Activated naive CD4-positive, alpha-beta T cell (primary cell): ENCODE measurements at places on chromosomes 11 and 22.
A peak's percentile ranks its signal among the peaks of the same experiment; 100 is the strongest.

- DNase-seq: no peak
Measured at GRCh38 chr11:86176165-86176884, 68.2 kb upstream of the EED start.

- DNase-seq: peak; percentile 37
Measured at GRCh38 chr11:36265793-36266628, 23.2 kb downstream of the COMMD9 start.

- no peak for DNase-seq
Measured at GRCh38 chr11:78961247-78961646, 386.6 kb upstream of the NARS2 start.

- DNase-seq: no peak
Measured at GRCh38 chr11:100808904-100809491, 121.9 kb downstream of the ARHGAP42 start.

- DNase-seq: no peak
Measured at GRCh38 chr11:73466643-73467042, 90.4 kb downstream of the RELT start.

GRCh38 chr11:132607575-132607974 lies 924.7 kb downstream of the OPCML start:
- DNase-seq: no peak

GRCh38 chr11:21122523-21122922 lies 453.1 kb downstream of the NELL1 start:
- DNase-seq: no peak

- no peak for DNase-seq
Measured at GRCh38 chr22:33561149-33561807, 359.0 kb downstream of the LARGE1 start.

DNA sequence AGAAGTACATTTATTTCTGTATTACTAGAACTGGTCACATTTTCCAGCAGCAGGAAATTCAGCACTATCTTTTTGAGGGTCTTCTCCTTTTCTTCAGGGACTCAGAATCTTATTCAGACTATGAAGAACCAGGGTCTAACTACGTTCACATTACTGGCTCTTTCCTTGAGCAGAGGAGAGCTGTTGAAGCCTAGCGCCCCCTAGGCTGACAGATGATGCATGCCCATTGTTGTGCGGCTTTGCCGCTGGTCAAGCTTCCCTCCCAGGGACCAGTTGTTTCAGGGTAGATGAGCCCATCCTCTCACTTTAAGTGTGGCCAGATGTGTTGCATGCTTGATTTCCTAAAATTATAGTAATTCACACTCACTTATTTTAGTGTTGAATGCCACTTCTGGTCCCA lies 168.2 kb upstream of the PDGFD start:
- DNase-seq: no peak

- DNase-seq: no peak
Measured at GRCh38 chr11:85094795-85095194, 532.3 kb downstream of the DLG2 start.

GRCh38 chr11:61567286-61568061 lies 13.4 kb downstream of the SYT7 start:
- DNase-seq: peak; percentile 36

DNA sequence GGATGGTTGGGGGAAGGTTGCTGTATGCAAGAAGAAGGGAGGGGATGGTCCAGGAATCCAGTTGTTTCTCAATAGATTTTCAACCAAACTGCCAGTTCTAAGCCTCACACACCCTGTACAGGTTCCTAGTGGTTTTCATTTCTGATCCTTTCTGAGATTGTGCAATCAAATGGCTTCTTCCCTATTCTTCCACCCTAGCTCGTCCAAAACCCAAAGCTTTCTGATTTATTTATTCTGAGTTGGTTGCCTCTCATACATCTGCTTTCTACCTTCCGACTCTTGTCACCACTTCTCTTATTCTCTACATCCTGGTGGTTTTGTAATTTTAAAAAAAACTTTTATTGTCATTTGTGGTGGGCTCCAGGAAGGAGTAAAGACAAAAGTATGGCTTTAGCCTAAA lies 12.6 kb downstream of the OR5A2 start:
- no peak for DNase-seq

GRCh38 chr11:21948876-21949275 lies 244.0 kb upstream of the ANO5 start:
- no peak for DNase-seq

- DNase-seq: no peak
Measured at GRCh38 chr11:112962579-112963367, 1.6 kb downstream of the NCAM1 start.

- DNase-seq: no peak
Measured at GRCh38 chr11:27705873-27706820, 5.9 kb upstream of the BDNF start.

DNA sequence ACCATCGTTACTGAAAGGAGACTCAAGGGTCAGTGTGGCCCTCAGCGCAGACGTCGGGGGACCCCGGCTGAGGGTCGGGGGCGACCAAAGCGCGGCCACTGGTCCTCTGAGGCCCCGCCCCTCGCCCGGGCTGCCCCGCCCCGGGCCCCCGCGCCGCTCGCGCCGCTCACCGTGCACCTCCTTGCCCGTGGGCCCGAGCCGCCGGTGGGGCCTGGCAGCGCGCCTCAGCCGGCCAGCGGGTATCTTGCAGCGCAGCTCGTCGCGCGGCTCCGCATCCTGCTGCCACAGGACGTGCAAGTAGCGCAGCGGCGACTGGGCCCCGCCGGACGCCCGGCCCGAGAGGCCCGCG lies 419 bp downstream of the ANKRD54 start:
- DNase-seq: peak; percentile 53

DNA sequence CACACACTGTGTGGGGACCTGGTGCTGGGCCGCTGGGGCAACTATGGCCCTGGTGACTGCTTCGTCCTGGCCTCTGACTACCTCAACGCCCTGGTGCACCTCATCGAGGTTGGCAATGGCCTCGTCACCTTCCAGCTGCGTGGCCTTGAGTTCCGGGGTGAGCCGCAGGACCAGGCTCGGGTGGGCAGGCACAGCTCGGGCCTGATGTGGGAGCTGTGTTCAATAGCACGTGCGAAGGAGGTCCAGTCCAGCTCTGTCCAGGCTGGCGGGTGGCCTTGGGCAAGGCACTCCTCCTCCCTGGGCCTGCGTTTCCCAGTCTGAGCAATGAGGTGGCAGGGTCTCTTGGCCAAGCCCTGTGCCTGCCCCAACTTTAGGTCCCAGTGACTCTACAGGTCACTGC lies 8.3 kb upstream of the SIPA1 start:
- DNase-seq: no peak

GRCh38 chr22:47220752-47221151 lies 458.3 kb downstream of the TBC1D22A start:
- no peak for DNase-seq

GRCh38 chr11:118673361-118674081 lies 5.9 kb downstream of the TREH start:
- no peak for DNase-seq

- no peak for DNase-seq
Measured at GRCh38 chr11:92332986-92333385, 108.4 kb downstream of the FAT3 start.

DNA sequence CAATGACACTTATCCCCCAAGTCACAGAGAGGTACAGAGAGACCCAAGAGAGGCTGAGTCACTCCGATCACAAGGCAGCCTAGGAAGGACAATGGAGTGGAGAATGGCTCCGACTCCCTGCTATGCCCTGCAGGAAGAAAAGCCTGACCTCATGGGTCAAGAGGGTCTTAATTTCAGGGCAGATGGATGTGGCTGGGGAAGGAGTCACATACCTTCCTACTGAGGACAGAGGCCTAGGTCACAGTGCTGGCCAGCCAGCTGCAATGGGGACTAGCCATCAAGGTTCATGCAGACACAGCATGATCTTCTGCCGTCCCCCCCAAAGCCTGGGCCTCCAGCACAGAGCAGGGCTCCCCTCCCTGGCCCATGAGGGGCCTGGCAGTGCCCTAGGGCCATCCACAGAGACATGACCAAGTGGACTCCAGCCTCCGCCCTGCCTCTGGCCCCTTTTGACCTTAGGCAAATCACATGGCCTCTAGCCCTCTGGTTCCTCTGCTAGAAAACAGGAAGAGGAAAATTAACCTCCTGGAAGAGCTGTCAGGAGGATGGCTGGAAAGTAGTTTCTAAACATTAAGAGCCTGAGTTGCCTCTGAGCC lies 1.8 kb downstream of the ARRB1 start:
- DNase-seq: no peak

DNA sequence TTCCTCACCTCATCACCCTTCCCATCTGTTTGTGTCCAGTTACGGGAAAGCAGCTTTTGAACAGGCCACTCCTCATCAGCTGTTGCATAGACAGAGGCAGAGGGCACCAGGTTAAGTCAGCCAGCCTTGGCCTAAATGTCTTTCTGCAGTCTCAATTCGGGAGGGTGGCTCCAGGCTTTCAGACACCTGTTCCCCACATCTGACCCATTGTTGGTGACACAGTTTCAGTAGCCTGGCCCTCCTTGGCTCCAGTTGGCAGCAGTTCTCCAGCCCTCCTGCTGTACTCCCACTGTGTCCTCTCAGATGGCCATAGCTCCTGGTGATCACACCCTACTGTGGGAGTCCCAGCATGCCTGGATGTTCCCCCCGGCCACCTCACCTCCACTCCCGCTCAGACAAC lies 70.8 kb upstream of the MYOD1 start:
- DNase-seq: no peak

- DNase-seq: no peak
Measured at GRCh38 chr22:44410451-44410991, 87.5 kb downstream of the RTL6 start.

- no peak for DNase-seq
Measured at GRCh38 chr11:22671751-22672150, 5.3 kb downstream of the GAS2 start.

DNA sequence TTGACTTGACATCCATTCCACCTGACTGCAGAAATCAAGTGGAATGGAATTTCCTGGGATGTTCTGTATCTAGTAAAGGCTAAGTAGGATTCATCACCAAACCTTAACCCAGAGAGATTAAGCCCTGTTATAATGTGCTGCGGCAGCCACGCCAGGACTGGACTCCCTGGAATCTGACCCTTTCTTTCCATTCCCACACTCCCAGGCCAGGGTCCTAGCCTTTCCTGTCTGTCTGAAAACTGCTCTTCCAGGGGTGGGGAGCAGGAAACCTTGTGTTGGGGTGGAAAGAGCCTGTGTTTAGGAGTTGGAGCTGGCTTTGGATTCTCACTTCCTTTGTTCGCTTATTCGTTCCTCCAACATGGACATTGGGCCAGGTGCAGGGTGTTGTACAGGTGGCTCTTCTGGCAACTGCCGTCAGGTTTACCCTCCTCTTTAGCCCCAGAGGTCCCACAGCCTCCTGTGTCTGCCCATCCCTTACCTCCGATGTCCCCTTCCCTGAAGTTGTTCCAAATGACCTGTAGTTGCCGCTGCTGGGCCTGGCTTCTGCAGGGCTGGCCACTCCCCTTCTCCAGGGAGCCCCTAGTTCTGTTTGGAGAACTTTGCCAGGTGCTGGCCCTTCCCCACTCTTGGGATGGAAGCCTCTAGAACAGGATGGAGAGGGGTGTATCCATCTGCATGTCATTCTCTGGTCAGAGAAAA lies 20.5 kb upstream of the PARVB start:
- DNase-seq: no peak

DNA sequence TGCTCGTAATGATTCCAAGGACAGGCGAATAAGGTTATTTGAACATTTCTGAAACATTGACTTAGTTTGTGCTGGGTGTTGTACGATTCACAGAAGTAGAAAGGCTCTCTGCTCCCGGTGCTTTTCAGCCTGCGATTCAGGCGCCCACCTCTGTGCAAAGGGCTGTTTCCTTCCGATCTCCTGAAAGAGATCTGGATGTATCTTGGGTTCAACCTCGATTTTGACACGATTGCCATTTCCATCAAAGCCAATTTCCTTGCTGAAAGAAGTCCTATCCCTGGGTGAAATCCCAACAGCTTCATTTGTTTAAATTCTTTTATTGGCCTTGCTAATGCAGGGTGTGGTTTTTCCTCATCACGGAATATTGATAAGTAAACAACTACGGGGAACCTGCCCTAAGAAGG lies 1.1 kb upstream of the ZC3H12C start:
- no peak for DNase-seq

- no peak for DNase-seq
Measured at GRCh38 chr11:17410606-17411379, 22.3 kb upstream of the KCNJ11 start.

GRCh38 chr11:7442588-7443215 lies 42.6 kb upstream of the OLFML1 start:
- DNase-seq: peak; percentile 45

DNA sequence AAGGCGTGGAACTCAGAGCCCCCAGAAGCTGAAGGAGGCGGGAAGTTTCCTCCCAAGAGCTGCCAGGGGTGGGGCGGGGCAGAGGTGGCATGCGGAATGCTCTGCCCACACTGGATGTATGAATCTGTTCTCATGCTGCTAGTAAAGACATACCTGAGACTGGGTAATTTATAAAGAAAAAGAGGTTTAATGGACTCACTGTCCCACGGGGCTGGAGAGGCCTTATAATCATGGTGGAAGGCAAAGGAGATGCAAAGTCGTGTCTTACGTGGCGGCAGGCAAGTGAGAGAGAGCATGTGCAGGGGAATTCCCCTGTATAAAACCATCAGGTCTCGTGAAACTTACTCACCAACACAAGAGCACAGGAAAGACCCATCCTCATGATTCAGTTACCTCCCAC lies 57.6 kb downstream of the SMIM38 start:
- DNase-seq: no peak

GRCh38 chr11:76625472-76626186 lies 44.9 kb downstream of the LRRC32 start:
- DNase-seq: no peak

- DNase-seq: no peak
Measured at GRCh38 chr11:86873573-86874083, 73.3 kb downstream of the PRSS23 start.

GRCh38 chr11:121328176-121328966 lies 35.8 kb downstream of the SC5D start:
- DNase-seq: no peak

- DNase-seq: no peak
Measured at GRCh38 chr22:18968011-18968749, 32.1 kb upstream of the PRODH start.

- no peak for DNase-seq
Measured at GRCh38 chr22:32545801-32546200, 71.2 kb downstream of the FBXO7 start.

DNA sequence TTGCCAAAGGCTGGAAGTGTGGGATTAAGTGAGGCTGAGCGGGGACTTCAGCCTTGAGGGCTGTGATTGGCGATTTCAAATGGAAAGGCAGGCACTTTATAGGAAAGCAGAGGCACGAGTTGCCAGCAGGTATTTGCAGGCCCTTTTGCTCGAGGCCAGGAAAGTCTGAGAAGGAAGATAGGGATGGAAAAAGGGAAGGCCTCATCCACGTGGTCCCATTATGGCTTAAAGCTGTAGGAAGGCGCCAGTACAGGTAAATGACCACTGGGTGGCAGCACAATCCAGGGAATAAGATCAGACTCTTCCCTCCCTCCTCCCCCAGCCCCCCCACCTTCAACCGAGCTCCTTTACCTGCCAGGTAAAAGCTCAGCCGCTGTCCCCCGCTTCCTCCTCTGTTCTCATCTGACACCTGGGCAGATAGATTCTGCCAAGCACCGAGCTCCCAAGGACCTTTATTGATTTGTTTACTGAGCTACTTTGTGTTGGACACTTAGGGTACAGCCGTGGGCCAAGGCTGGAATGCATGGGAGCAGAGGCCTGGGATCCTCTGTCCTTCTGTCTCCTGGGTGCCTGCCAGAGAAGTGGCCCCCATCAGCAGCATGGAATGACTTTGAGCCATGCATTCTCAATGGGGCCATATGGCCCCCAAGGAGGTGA lies 7.5 kb downstream of the P2RX3 start:
- peak; percentile 54 for DNase-seq
